ENCODE measurements at places on chromosomes 1 and 21.

GRCh38 chr1:45785583-45785982 is 17.8 kb upstream of the MAST2 start:
- DNase-seq = no peak

- no peak for DNase-seq
Observed at GRCh38 chr21:26739189-26739588, 106.0 kb downstream of the ADAMTS1 start.

DNA sequence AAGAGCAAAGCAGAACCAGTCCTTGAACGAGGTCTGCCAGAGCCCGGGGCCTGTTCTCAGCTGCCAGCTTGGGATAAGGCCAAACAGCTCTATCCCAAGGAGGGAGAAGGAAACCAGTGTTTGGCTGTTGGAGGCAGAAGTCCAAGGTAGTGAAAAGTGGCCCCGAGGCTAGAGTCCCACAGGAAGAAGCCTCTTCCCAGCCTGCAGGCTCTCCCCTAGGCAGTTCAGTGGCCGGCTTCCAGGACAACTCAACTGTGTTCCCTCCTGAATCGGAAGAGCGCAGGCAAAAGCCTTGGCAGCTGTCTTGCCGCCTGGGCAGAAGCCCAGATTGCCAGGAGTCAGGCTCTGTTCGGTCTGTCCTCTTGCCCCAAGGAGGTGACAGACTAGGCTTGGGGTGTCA is 19.3 kb downstream of the QSOX1 start:
- DNase-seq = no peak

- DNase-seq = no peak
Observed at GRCh38 chr1:221016751-221017150, 137.5 kb downstream of the HLX start.

- no peak for DNase-seq
Observed at GRCh38 chr21:36603221-36603620, 95.7 kb upstream of the SIM2 start.

DNA sequence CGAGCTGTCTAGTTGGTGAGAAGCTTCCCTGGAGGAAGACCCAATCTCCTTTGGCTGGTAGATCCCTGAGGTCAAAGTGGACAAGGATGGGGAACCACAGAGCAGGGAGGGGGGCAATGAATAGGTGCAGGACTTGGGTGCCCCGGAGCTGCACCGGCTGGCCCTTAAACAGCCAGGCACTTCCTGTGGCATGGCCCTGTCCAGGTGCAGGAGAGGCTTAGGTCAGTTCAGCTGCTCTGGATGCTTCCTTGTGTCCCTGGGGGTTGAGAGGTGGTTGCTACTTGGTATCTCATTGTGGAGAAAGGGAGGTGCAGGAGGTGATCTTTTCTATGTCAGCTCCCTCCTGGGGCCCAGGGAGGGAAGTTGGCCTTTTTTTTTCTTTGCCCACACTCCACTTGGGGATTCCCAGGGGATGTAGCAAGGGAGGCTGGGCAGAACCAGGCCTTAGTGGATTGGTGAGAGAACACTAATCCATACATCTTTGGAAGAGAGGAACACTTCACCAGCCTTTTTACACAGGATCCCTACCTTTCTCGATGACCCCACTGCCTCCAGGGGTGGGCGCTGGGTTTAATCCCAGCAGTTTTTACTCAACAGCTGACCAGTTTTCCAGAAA is 1.2 kb upstream of the ST3GAL3 start:
- peak; percentile 18 for DNase-seq

DNA sequence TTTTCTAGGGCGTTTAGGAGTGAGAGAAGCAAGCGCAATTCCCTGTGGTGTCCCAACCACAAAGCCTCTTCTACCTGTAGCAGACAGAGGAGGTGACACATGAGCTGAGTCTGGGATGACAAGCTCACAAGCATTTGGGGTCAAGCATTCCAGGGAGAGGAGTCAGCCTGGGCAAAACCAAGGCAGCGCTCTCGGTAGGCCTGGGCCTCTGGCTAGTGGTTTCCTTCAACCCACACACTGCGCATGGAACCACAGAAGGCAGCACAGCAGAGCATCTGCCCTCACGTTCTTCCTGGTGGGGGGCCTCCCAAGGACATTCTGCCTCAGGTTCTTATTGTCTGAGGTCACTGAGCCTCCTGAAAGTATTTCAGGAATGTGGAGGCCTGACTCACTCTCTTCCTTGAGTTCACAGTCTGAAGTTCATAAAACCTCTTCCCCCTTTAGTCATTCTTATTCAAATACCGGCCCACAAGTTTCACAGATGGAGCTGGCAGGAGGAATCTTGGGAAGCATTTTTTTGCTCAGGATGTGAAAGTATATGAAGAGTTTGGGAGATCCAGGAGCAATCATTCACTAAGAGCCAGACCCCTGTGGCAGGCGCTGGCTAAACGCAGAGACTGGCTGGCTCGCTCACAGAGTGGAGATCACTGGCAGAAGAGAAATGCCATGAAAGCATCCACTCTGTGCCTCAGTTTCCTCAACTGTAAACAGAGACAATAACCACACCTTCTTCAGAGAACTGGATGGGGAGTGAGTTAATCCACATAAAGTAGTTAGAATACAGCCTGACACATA is 26.8 kb downstream of the CCN1 start:
- DNase-seq = peak; percentile 87

DNA sequence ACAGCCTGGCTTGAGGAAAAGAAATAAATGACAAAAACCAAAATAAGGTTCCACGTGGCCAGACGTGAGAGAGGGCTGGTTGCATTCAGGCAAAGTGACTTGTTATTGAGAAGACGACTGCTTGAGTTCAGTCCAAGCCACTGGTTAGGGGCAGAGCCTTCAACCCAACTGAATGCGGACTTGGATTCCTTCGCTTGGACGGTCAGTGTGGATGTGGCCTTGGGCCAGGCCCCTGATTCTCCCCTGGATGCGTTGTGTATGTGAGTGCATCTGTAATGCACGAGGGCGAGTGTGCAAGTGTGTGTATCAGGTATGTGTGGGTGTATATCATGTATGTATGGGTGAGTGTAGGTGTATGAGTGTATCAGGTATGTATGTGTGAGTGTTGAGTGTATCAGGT is 1.9 kb downstream of the PLA2G2F start:
- no peak for DNase-seq

GRCh38 chr1:206812471-206812870 is 40.2 kb upstream of the IL10 start:
- no peak for DNase-seq

- DNase-seq = no peak
Observed at GRCh38 chr1:91844862-91845528, 41.0 kb downstream of the TGFBR3 start.

DNA sequence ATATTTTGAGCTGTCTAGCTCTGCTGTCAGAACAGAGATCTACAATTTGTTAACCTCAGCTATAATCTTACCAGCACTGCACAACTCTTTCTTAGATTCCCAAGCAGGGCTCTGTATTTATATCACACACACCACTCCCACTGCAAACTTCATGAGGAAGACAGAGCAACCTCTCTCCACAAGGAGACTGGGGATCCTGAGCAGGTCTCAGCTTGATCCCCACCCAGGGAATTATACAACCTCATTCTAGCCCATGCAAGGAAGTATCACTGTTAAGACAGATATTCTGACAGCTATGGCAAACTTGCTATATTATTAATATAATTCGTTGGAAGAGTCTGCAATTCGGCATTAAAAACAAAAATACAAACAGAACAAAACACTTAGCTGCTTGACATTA is 40.4 kb downstream of the EGLN1 start:
- no peak for DNase-seq

DNA sequence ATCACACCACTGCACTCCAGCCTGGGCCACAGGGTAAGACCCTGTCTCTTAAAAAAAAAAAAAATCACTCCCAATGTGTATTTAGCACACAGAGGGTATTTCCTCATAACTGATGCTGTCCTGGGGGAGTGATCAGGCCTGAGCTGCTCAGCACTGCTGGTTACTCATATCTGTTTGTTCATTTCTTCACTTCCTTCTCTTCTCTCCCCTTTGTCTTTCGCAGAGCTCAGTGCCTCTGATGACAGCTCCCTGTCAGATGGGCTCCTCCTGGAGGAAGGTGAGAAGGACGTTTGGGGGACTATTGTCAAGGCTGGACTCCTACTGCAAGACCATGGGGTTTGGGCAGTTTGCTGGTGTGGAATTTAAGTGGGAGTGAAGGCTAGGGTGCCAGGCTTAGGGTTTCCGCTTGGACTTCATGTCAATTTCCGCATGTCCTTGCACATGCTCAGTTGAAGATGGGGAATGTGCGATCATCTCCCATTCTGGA is 13.0 kb downstream of the INAVA start:
- no peak for DNase-seq

GRCh38 chr1:183883623-183884022 is 78.7 kb downstream of the RGL1 start:
- DNase-seq = no peak

- DNase-seq = no peak
Observed at GRCh38 chr1:151898519-151898991, 10.8 kb downstream of the THEM4 start.

- no peak for DNase-seq
Observed at GRCh38 chr1:179167955-179168354, 61.5 kb downstream of the ABL2 start.

DNA sequence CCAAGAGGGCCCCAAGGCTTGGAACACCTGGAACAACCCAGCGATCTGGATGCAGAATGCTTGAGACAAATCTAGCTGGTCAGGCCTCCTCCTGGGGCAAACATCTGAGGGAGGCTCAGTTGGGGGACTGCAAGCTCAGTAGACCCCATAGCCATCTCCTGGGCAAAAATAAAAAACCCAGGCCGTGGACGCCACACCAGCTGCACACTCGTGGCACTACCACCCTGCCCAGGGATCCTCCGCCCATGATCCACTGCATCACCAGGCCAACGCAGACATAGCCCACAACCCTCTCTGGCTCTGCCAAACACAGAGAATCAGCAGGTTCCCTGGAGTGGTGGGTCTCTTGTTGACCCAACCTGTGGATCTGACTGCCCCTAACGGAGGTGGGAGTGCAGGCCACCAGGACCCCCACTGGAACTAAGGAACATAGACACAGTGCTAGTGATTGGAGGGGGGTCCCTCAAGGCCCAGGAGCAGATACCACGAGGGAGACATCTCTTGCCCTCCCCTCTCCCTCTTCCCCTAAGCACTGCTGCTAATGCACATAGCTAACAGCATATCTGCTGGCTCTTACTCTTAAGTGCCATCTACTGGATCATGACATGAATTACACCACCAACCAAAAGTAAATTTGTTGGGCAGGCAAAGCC is 147.2 kb downstream of the CHD1L start:
- peak; percentile 68 for DNase-seq

DNA sequence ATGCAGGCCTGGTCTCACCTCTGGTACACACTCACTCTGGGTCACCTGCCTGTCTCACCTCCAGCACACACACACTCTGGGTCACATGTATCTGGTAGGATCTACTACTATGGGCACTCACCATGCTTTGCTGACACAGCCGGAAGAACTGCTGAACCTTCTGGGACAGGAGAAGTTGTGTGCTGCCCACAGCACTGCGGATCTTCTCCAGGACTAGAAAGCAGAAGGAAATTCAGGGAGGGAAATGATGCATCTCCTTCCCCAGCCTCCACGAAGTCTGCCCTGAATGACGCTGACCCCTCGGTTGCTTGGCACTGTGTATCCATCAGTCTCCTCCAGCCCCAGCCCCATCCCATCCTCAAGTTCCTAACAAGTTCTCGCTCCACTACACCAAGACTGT is 7.9 kb upstream of the SMIM12 start:
- DNase-seq = no peak

DNA sequence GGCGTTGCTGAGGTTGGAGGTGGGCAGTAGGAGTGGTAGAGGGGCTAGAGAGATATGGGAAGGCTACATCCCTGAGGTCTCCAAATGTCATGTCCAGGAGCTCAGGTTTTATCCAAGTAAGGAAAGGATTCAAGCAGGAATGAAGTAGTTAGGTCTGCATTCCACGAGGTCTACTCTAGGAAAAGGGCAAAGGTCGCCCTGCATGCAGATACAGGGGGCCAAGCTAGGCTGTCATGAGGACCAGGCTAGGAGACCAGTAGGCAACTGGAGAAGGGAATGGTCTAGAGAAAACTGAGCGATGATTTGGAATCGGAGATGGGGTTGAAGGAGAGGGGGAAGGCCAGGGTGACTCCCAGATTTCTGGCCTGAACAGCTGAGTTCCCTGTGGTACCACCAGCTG is 48.7 kb downstream of the IRF2BP2 start:
- DNase-seq = no peak

DNA sequence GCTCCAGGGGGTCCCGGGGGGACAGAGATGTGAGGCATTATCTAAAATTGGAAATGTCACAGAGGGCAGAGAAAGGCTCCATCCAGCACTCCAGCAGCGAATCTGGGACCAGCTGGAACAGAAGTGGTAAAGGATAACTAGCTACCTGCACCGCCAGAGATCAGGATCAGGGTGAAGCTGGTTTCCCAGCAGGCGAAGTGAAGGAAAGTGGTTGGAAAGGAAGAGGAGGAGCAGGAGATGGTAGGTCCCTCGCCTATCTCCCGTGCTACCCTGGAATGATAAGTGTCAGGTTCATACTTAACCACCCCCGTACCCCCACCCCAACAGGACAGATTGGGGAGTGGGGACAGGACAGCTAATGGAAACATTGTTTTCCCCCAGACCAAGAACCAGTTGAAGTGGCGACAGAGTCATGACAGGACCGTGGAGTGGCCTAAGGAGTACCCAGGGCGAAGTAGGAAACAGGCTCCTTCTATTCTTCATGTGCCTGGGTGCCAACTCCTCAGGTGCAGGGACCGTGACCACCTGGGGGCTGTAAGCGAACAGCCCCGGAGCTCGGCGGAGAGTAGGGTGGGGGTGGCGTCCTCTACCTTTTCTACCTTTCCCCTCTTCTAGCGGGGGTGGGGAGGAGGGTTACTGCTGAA is 717 bp downstream of the B4GALT3 start:
- DNase-seq = no peak

GRCh38 chr1:156390469-156391365 is 21.7 kb downstream of the RHBG start:
- peak; percentile 54 for DNase-seq

DNA sequence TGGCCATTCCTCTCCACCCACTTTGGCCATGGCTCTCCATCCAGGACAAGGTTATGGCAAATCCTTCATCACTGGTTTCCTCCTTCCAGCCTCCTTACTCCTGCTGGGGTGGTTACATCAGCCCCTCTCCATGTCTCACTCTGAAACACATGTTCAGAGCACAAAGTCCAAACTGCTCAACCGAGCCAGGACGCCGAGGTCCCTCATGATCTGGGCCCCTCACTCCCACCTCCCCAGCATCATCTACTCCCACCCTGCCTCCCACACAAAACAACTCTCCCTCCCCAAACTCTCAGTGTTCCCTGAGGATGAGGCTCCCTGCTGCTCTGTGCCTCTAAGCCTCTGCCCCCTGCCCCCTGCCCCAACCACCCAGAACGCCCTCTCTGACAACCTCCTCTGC is 33.3 kb upstream of the ZBTB40 start:
- no peak for DNase-seq

Data from neural progenitor cell (in vitro differentiated cells).